ENCODE measurements at places on chromosomes 11 and 22.

DNA sequence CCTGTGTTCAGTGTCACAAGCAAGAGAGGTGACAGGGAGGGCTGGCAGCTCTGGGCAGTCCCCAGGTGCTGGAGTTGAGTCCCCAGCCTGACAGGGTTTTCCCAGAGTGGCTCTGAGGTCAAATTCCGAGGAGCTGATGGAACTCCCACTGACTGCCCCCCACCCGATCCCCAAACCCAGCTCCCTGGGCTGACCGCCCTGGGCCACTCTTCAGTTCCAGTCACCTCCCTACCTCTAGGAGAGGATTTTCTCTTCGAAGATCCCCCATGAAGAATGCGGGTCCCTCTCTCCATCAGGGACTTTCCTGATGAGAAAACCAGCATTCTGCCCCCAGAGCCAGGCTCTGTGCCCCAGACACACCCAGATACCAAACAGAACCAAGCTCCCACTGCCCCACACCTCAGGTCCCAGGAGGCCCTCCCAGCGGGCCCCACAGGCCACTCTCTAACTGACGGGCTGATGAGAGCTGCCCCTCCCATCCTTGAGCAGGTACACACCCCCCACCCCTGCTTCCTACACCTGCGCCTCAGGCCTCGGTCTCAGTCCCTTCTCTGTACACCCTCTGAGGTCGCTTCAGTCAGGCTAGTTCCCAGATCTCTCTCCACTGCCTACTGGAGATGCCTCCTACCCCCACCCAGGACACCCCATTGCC lies 12.1 kb upstream of the RAC2 start:
- DNase-seq: no peak

GRCh38 chr11:79406376-79406775 lies 34.5 kb downstream of the TENM4 start:
- no peak for DNase-seq

DNA sequence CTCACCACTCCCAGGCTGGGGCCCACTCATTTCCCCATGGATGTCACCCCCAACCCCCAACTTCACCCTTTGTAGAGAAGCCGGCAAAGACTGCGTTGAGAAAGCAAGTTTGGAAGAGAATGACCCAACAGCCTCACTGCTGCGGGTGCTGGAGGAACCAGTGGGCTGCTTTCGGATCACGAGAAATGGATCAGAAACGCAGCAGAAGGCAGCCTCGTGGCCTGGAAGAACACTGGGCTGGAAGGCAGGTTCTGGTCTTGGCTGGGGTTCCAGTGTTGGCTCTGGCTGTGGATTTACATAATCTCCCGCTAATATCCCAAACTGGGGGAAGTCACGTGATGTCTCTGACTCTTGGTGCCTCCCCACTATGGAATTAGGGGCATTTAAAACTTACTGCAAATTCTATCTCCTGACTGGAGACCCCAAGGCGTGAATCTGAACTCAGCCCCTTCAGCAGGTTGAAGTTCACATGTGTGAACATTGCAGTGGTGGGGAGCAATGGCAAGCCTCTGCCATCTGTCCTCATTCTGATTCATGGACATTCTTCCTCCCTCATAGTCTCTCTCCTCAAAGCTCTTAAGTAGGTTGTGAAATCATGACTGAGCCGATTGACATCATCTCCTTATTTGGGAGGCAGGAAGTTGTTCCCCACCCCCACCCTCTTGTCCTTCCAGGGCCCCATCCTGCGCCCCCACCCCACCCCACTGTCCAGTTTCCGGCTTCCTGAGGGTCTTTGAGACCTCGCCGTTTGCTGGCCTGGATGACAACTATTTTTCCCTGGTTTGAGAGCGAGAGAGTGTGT lies 37.0 kb upstream of the TIMP3 start:
- no peak for DNase-seq

DNA sequence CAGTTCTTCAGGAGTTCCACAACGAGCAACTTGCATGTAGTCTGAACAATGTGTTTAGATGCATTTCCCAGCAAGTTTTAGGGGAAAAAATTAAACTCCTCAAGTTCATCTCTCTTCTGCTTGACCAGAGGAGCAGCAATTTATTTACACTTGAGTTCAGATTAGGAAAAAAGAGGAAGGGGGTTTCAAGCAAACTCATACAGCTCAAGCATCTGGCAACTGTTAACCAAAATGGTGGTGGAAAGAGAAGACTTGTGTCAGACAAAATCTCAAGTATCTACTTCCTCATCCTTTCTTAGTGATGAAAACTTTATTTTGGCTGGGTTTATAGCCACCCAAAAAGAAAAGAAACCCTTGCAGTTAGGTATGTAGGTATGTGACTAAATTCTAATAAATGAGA lies 29.1 kb upstream of the PICALM start:
- DNase-seq: no peak

- DNase-seq: no peak
Measured at GRCh38 chr11:3674189-3674588, 3.0 kb upstream of the CHRNA10 start.

- no peak for DNase-seq
Measured at GRCh38 chr11:113553235-113553634, 78.0 kb upstream of the DRD2 start.

DNA sequence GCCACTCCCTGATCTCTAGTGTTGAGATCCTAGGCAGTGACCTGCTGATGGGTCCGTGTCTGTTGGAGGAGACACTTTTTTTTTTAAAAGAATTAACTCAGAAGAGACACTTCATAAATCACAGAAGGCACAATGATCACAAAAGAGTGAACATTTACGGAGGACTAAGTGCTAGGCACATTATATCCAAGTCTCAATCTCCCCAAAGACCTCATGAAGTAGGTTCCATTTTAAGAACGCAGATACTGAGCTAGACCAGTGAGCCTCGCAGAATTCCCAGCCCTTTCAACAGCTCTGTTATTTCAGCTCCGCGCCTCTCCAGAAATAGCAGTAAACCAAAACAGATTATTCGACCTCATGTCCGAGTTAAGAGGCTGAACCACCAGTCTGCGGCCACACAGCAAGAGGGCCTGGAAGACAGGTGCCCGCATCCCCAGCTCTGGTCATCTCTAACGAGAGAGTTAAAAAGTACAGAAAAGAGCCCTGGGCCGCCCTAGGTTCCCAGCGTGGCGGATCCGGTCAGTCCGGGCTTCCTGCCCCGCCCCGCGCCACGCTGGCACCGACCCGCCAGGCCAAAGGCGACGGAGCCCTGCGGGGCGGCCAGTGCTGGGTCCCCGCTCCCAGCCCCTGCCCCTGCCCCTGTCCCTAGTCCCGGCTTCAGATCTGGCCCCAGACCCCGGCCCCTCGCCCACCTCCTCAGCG lies 612 bp downstream of the XBP1 start:
- DNase-seq: peak; percentile 80

- DNase-seq: no peak
Measured at GRCh38 chr11:62933750-62934495, 12.8 kb upstream of the CHRM1 start.

DNA sequence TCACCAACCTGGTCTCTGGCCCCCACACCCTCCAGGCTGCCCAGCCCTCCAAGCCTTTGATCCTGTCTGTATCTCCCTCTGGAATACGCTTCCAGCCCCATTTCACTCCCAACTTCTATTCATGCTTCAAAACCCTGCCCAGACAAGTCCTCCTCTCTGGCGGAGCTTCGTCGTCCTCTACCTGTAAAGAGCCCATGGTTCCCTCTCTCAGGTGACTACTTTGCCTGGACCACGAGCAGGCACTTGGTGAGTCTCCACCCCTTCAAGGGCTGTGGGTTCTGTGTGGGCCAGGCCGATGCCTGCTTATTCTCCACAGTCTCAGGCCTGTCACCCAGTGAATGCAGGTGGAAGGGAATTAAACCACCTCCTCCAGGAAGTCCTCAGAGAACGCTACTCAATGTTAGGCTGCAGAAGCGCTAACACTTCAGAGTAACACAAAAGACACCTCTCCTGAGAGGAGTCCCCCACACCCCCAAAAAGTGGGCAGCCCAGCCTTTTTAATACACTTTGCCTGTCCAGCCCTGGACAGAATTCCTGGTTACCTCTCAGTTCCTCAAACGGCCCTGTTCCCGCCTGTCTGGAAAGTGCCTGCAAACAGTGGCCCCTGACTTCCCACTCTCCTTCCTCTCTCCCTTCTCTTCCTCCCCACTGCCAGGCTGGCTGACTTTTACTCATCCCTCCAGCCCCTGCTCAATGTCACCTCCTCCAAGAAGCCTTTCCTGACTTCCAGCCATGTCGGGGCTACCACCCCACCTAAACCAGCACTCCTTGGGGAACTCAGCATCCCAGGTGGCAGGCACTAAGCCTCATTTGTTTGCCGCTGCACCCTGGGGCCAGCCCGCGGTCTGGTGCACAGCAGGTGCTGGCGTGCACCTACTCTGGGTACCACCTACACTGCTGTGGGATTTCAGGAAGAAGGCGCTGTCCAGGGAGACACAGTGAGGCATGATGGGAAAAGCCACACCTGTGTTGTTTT lies 9.0 kb downstream of the RAC2 start:
- DNase-seq: no peak

- peak; percentile 62 for DNase-seq
Measured at GRCh38 chr11:47185305-47186075, 744 bp downstream of the PACSIN3 start.

Data from left colon (tissue), 2 donors.